ENCODE measurements at places on chromosomes 5 and 9.

DNA sequence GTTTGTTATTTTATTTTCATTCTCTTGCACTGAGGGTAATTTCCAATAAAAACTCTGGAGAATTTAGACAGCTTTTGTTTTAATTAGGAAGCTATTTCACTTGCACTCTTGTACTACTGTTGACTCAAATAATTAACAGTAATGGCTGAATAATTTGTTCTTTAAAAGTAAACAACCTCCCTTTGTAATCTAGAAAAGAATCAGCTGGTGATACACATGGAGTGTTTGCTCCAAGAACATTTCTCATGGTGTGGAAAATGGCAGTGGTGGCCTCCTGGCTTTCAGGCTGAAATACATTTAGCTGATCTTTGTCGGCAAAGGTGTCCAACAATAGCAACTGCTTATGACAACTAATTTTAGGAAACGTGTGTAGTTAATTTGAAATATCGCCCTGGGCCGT, 129.4 kb downstream of the C9orf152 start:
- no peak for DNase-seq

- DNase-seq, result no peak
Observed at GRCh38 chr5:38547257-38547656, 9.2 kb downstream of the LIFR start.

DNA sequence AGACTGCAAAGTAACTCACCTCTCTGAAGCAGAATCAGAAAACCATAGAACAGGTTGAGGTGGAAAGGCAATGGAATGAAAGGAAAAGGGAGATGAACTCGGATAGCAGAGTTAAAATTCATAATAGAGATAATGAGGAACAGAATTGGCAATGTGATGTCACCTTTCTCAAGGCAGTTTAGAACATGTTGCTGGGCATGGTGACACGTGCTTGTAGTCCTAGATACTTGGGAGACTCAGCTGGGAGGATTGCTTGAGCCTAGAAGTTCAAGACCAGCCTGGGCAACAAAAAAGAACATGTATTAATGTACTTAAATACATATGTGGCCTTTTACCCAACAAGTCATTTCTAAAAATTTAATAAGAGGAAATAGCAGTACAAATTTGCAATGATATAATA, 81.6 kb upstream of the MIER3 start:
- DNase-seq, result no peak

GRCh38 chr5:178236126-178236525, 3.5 kb upstream of the PHYKPL start:
- DNase-seq, result no peak

DNA sequence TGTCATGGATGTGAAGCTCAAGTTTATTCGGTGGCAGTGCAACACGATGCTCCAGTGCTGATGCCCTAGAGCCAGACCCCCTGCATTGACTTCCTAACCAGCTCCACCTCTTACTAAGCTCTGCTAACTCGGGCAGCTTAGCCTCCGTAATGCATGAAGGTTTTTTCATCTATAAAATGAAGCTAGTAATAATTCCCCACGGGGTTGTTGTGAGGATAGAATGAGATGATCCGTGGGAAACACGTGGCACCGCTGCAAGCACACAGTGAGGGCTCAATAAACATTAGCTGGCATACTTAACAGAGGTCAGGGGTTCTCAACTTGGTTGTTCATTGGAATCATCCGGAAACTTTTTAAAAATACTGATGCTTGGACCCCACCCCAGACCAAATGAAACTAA, 6.8 kb downstream of the ENC1 start:
- no peak for DNase-seq

DNA sequence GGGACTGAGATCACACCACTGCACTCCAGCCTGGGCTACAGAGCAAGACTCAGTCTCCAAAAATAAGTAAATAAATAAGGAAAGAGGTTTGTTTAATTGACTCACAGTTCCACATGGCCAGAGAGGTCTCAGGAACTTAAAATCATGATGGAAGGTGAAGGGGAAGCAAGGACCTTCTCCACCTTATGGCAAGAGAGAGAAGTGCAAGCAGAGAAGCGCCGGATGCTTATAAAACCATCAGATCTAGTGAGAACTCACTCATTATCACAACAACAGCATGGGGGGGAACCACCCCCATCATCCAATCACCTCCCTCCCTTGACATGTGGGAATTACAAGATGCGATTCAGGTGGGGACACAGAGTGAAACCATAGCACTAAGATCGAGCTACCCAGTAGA, 22.8 kb upstream of the RGMB start:
- no peak for DNase-seq
